ENCODE measurements at places on chromosomes 12 and 14. TPM values are rescaled to one million over a fixed set of nuclear protein-coding genes. Genes with fewer than 3 reads are reported as not detected.

DNA sequence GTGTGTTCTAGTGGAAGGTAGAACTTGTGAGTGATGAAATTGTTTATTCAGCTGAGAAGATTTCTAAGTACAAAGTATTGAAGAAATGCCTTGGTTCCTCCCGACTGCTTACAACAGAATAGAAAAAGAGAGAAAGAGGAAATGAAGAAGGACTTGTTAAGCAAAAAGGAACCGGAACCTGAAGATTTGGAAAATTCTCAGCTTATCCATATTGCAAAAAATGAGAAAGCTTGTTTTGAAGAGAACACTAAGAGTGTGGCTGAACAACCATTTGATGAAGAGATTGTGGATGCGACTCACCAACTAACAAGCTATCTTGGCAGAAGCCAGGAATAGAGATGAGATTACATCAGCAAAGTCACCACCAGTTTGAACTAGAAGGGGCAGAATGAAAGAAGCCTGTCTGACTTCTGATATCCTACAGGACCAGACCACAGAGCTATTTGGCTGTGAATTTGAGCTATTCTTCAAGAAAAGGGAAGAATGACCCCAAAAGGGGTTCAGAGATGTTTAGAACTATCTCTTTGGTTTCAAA lies 15.1 kb downstream of the NDUFA9 start:
- peak; percentile 67 for DNase-seq

DNA sequence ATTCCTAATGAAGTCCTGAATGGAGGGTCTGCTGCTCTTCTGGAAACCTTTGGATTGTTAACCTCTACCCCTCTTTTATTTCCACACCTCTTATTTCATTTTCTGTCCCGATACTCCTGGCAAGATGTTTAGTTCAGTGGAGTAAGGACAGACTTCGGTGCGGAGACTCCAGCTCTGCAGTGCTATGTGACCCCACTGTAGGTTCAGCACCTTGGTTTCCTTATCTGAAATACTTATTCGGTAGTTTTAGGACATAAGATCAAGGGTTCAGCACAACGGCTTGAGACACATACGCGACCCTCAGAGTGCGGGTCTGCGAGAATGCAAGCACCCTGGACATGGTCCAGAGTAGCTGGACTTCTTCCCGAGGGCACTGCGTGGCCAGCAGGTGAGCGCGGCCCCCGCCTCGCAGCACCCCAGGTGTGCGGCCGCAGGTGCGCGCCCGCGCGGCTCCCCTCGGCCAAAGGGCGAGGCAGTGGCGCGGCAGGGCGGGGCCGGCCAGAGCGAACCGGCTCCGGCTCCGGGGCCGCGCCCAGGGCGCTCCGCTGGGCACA lies 465 bp upstream of the FGD4 start:
- peak; percentile 2 for DNase-seq

TSPAN31 gene
- total RNA-seq: 62.5 TPM

TMTC1 gene
- 6.9 TPM for total RNA-seq

DNA sequence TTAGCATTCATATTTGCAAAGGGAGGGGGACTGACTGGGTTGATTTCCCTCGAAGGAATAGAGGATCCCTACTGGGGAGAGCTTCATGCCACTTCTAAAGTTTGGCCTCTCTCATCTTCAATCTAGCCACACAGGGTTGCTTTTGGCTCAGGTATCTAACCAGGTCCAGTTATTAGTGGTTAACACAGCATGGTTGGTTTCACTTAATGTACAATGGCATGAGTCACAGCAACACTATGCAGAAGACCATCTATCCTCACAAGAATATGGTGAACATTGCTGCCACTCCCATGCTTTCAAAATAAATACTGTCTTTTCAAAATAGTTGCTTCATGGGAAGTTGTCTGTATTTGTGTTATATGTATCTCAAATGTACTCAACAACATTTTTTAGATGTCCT lies 6.6 kb upstream of the RAB3IP start:
- DNase-seq: no peak

- DNase-seq: no peak
These were observed 690 bp upstream of the RBP5 start for GRCh38 chr12:7129287-7129871.

GRCh38 chr14:80956922-80957321 lies 1.5 kb downstream of the TSHR start:
- no peak for DNase-seq

DNA sequence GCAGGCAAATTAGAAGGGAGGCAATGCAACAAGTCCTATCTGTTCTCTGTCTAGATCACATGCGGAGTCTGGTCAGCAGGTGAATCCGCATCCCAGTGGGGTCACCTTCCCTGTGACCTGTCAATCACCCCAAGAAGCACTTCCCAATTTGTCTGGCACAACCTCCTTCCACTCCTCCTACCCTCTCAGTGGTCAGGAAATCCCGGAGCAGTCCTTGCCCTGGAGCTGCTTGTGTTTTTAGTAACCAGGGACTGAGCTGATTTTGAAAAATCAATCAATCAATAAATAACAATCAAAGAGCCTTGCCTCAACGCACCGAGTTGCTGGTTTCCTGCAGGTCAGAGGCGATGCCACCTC lies 572 bp upstream of the ACSS3 start:
- DNase-seq: no peak

- DNase-seq: no peak
These were observed 180.9 kb upstream of the PDE3A start for GRCh38 chr12:20187456-20187855.

DNA sequence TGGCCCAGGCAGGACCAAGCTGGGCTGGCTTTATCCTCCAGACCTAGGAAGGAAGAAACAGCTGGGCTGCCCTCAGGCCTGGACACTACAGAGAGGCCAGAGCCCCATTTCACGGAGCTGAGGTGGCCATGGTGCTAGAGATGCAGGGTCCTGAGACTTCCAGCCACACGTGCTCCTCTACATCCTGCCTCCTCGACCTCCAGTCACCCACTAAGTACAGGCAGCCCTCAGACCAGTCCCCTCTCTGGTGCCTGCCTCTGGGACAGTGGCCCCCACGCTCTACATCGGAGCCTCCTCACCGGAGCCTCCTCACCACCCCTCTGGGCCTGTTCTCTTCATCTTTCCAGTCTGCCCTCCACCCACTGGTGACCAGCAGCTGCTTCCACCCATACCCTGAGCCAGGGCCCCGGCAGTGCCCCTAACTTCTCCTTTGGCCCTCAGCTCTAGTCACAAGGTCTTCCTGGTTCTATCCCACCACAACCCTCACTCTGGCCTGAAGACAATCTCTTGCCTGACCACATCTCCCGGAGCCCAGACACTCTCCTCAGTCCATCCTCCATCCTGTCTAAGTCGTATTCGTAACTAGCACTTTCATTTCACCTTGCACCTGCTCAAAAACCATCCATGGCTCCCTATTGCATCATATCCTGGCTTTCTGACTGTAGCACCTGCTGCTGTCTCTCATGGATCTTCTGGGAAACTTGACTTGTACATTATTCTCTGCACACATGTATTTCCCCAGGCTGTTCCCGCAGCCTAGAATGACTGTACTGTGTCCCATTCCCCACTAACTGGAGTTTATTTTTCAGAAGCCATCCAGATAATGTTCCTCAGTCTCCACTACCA lies 43.9 kb downstream of the DIO3 start:
- DNase-seq: no peak

DNA sequence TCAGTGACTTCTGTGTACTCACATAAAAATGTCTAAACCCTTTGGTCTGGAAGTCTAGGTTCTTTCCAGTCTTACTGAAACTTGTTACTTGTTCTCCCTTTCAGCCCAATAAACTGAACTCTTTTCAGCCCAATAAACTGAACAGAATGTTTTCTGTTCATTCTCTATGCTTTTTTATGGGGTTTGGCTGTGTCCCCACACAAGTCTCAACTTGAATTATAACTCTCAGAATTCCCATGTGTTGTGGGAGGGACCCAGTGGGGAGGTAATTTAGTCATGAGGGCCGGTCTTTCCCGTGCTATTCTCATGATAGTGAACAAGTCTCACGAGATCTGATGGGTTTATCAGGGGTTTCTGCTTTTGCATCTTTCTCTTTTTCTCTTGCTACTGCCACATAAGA lies 15.0 kb upstream of the NEDD1 start:
- no peak for DNase-seq

DPF3 gene
- total RNA-seq: 1.3 TPM

LRRK2 gene
- total RNA-seq: 0.20 TPM

DNA sequence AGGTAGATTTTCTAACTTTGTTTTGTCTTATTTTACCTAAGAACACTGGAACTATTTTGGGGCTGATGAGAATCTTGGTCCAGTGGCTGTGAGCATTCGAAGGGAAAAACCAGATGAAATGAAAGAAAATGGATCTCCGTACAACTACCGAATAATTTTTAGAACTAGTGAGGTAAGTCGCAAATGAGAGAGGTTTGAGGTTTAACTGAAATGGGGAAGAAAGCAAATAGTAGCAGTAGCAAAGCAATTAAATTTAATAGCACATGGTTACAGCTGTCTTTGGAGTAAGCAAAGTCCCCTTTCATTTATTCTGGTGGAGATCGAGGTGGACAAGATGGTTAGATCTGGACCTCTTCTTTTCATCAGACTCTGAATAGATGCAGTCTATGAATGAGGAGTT lies 313.5 kb upstream of the RGS6 start:
- DNase-seq: no peak

Measured in lung microvascular endothelial cell (primary cell).